Activated naive CD4-positive, alpha-beta T cell treated with anti-CD3 and anti-CD28 coated beads for 36 hours (primary cell): ENCODE measurements at places on chromosomes 13 and 19. TPM values are rescaled to one million over a fixed set of nuclear protein-coding genes. Genes with fewer than 3 reads are reported as not detected.

- no peak for DNase-seq
These were observed 3.8 kb downstream of the PRTN3 start for GRCh38 chr19:844546-844971.

GRCh38 chr13:97892717-97893116, 60.8 kb upstream of the IPO5 start:
- DNase-seq, result no peak

DNA sequence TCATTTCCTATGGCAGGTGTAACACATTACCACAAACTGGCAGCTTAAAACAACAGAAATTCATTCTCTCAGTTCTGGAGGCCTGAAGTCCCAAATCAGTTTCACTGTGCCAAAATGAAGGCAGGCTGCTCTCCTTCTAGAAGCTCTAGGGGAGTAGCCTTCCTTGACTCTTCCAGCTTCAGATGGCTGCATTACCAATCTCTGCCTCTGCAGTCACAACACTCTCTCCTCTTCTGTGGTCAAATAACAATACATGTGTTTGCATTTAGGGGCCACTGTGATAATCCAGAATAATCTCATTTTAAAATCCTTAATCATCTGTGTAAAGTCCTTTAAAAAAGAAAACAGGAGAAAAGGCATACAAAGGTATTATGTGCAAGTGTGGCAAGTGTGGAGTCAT, 7.8 kb downstream of the DIAPH3 start:
- no peak for DNase-seq

GRCh38 chr13:101751488-101751887, 299.0 kb downstream of the ITGBL1 start:
- DNase-seq, result no peak

DNA sequence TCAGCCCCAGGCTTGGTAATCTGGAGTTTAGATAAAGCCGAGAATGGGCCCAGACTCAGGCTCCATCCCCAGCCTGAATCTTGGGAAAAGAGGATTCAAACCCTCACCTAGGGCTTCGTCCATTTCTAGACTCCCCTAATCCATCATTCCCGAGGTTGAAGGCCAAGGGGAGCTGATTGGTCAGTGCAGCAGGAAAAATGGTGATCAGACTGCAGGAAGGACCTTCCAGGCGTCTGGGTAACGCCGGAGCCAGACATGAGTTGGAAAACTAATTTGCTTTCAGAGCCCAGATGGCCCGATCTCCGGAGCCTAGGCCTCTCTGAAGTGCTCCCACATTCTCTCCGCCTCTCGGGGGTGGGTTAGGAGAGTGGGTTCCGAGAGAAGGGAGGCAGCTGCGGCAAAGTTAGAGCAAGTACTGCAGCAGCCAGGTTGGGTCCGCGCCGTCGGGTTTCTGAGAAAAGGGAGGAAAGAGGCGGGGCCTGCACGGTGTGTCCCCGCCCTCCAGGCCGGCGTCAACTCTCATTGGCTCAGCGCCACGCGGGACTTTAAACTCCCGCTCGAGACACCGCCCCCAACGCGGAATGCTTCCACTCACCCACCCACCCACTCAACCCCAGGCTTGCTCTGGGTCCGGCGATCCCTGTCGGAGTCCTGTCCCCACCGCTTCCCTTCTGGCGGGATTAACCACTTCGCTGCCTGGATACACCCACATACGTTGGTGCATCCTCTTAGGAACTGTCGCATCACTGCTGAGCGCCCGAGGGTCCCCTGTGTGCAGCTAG, 788 bp upstream of the RTBDN start:
- peak; percentile 21 for DNase-seq

DNA sequence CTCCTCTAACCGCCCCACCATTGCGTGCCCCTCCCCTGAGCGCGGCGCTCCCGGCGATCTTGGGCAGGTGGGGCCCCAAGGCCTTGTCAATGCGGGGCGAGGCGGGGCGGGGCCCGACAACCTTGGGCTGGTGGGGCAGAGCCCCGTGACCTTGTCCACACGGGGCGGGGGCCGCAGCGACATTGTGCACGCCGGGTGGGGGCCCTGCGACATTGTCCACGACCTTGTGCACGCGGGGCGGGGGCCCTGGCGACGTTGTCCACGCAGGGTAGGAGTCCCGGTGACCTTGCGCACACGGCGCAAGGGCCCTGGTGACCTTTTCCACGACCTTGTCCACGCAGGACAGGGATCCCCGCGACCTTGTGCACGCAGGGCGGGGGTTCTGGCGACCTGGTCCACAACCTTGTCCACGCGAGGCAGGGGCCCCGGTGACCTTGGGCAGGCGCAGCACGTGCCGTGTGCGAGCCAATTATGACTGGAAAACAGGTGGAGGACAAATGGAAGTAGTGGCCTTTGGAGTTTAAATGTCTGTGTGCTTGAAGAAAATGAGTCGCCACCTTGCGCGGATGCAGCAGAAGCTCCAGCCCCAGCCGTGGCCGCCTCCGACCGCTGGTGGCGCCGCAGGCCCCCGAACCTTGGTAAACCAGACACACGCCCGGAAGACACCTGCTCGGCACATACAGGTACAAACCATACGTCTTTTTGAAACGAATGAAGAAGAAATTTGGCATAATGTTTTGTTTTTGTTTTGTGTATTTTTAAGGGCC, 62.6 kb downstream of the LATS2 start:
- DNase-seq, result no peak

DNA sequence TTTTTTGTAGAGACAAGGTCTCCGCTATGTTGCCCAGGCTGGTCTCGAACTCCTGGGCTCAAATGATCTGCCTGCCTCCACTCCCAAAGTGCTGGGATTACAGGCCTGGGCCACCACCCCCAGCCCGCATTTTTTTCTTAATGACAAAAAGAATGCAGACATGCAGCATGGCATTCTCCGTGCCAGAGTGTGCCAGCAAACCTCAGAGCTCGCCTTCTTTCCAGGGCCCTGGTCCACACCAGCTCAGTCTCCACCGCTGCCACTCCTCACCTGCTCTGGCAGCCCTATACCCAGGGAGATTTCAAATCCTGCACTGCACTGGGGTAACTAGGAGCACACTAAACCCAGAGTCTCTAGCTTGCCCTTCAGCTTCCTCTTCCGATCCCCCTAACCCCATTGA, 41.7 kb downstream of the ZIC5 start:
- no peak for DNase-seq

GRCh38 chr13:60970736-60971135, 444.9 kb downstream of the PCDH20 start:
- DNase-seq, result no peak

DNA sequence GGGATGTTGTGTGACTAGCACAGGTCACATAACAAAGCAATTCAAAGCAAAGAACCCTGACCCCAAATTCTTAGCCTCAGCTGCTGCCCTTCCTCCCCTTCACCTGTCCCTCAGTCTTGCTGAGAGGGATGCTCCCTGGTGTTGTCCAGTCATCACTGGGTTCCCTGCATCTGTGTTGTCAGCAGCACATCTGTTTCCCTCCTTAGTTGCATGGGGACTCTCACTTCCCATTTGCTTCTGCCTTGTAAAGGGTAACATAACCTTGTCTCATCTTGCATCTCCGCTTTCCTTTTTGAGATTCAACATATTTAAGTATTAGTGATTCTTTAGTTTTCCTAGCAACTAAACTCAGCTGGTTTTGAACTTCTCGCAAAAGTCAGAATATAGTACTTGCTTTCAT, 54.0 kb downstream of the SPATA13 start:
- no peak for DNase-seq

DNA sequence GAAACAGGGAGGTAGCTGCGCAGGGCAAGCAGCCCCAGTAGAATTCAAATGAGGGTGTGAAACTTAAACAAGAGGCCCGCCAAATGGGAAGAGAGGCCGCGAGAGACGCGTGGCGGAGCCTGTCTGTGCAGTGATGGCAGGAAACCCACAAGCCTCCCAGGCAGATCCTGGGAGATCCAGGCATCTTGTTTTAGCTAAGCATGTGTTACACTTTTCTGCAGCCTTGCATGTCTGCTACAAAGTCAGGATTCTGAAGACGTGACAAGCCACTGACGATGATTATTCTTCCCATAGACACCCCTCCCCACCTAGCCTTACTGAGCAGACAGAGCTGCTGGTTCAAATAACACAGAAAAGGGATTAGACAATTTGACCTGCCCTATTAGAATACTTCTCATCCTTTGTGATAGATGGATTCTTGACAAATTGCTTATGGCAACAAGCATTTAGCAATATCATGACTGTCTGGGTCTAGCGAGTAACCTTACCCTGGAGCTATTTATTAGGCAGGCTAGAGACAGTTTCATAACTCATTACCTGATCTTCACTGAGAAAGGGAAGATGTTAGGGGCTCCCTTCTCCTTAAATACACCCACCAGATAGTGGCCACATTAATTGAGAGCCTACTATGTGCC, 185.2 kb upstream of the IRS2 start:
- DNase-seq, result no peak

DNA sequence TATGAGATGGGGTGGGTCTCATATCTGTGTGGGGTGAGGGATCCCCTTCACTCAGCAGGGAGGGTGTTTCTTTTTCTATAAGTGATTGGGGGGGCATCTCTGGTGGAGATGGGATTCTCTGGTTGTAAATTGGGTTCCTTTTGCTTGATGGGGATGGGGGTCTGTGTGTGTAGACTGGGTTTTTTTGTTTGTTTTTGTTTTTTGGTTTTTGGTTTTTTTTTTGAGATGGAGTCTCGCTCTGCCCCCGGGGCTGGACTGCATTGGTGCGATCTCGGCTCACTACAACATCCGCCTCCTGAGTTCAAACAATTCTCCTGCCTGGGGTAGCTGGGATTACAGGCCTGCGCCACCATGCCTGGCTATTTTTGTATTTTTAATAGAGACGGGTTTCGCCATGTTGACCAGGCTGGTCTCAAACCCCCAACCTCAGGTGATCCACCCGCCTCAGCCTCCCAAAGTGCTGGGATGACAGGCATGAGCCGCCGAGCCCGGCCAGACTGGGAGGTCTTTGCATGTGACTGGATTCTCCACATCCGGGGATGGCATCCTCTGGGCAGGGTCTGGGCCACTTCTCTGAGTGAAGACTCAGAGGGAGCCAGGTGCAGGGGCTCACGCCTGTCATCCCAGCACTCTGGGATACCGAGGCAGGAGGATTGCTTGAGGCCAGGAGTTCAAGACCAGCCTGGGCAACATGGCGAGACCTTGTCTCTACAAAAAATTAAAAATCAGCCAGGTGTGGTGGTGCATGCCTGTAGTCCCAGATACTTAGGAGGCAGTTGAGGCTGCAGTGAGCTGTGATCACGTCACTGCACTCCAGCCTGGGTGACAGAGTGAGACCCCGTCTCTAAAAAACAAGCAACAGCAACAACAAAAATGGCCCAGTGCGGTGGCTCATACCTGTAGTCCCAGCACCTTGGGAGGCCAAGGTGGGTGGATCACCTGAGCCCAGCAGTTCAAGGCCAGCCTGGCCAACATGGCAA, 799 bp downstream of the MYBPC2 start:
- no peak for DNase-seq

- no peak for DNase-seq
These were observed 61.2 kb downstream of the CDADC1 start for GRCh38 chr13:49308921-49309408.

- DNase-seq, result no peak
These were observed 1.8 kb downstream of the HOOK2 start for GRCh38 chr19:12773571-12773970.

- no peak for DNase-seq
These were observed 75.1 kb downstream of the URI1 start for GRCh38 chr19:30017172-30017571.

- DNase-seq, result no peak
These were observed 6.1 kb upstream of the ZNF681 start for GRCh38 chr19:23764781-23765180.

- DNase-seq, result no peak
These were observed 16.0 kb downstream of the FXYD5 start for GRCh38 chr19:35170359-35171061.

ATXN8OS gene
- total RNA-seq, result not detected

CEACAM4 gene
- total RNA-seq, result not detected

SPART gene
- total RNA-seq, result 12.5 TPM

FSD1 gene
- 12.3 TPM for total RNA-seq

SHISA7 gene
- total RNA-seq, result not detected

PSG3 gene
- total RNA-seq, result not detected

CLIP3 gene
- not detected for total RNA-seq

A1BG gene
- 7.4 TPM for total RNA-seq
